ENCODE measurements at places on chromosomes 1 and 21. TPM values are rescaled to one million over a fixed set of nuclear protein-coding genes. Genes with fewer than 3 reads are reported as not detected.

DNA sequence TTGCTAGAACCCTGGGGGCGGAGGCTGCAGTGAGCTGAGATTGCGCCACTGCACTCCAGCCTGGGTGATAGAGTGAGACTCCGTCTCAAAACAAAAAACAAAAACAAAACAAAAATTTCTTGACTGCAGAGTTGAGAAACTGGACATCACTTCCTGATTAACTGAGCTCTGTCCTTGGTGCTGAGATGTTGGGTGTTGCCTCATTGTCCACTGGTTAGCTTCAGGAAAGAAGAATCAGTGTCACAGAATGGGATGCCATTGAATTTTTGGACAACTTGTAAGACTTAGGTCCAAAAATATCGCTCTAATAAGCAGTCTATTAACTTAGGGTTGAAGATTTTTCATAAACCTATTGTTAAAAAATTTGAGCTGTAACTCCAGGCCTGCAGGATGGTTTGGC, 23.8 kb upstream of the KCNA10 start:
- DNase-seq, result no peak

DNA sequence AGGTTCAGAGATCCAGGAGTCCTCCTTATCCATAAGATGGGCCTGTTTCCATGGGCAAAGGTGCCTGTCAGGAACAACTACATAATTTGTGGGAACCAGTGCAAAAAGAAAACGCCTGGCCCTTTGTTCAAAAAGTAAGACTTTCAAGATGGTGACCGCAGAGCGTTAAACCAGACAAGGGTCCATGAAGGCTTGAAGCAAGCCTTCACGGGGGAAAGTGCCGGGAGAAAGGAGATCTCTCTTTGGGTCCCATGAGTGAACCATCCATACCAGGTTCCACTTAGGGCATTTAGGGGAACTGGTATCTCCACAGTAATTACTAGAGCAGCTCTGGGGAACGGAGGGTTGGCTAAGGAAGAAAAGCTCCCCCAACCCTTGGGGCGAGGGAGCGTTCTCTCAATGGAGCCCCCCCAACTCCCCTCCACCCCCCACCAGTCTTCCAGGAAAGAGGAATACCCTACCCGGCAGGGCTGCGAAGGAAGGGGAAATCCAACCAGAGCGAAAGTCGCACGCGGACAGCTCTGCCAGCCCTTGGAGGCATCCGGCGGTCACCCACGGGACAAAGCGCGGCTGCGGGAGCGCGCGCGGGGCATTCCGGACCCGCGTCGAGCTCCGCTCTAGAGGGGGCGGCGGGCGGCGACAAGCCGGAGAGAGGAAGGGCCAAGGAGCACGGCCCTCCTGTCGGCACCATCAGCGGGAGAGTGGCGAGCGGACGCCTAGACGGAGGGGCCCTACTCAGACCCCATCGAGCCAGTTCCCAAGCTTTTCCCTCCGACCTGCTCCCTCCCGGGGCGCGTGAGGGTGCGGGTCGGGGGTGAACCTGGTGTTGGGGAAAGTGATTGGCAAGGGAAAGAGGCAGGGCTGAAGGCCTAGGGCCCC, 687 bp upstream of the RASSF5 start:
- DNase-seq, result no peak

DNA sequence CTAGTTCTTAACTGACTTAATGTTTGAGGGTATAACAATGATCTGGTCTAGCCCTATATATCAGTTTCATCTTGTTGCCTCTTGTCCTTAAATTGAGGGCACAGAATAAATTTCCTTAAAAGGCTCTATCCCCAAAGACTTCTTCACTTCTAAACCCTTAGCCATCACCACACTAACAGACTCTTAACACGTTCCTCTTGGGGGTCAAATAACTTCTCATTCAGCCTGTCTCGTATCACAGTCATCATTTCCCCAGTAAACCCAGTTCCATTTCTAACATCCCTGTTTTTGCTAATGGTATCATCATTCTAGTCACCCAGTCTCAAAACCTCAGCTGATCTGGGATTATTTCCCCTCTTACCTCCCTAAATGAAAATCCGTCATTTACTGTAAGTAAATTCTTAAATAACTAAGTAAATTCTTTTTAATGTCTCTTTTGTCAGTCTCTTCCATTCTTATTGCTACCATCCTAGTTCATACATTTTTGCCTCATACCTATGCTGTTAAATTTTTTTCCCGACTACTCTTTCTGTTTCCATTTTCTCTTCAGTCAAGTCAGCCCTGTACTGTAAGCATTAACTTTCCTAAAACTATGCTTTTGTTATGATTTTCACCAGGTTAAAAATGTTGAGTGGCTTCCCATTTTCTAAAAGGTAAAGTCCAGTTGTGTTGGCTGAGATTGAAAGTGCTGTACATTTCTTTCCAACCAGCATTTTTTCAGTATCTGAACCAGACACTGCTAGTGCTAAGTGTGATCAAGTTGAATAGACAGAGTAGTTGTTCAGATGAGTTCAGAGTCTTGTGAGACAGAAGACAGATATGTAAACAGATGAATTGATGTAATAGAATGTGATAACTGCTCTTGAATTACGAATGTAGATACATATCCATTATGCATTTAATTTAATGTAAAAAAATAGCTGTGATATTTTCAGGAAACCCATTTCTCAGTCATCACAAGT, 6.9 kb downstream of the CTTNBP2NL start:
- no peak for DNase-seq

- DNase-seq, result no peak
Observed at GRCh38 chr1:56961426-56961825, 4.4 kb downstream of the C8B start.

- DNase-seq, result peak; percentile 23
Observed at GRCh38 chr1:228344631-228345072, 62.0 kb downstream of the TRIM11 start.

DNA sequence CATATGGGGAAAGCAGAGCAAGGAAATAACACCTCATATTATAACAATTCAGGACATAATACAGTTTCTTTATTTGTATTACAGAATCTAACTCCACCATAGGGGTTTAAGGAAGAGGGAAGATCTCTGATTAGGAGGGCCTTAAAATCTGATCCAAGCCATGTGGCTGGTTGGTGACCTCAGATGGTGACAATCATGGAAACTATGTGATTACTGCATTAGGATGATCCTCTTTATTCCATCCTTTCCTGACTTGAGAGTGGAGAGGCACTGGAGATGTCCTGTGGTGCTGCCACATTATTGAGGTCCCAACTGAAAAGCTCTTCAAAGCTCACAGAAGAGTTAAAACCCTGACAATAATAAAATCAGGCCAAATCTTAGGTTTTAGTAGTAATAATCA, 168.1 kb upstream of the BEND5 start:
- DNase-seq, result no peak

GRCh38 chr1:14929547-14930246, 223.8 kb upstream of the TMEM51 start:
- no peak for DNase-seq

DNA sequence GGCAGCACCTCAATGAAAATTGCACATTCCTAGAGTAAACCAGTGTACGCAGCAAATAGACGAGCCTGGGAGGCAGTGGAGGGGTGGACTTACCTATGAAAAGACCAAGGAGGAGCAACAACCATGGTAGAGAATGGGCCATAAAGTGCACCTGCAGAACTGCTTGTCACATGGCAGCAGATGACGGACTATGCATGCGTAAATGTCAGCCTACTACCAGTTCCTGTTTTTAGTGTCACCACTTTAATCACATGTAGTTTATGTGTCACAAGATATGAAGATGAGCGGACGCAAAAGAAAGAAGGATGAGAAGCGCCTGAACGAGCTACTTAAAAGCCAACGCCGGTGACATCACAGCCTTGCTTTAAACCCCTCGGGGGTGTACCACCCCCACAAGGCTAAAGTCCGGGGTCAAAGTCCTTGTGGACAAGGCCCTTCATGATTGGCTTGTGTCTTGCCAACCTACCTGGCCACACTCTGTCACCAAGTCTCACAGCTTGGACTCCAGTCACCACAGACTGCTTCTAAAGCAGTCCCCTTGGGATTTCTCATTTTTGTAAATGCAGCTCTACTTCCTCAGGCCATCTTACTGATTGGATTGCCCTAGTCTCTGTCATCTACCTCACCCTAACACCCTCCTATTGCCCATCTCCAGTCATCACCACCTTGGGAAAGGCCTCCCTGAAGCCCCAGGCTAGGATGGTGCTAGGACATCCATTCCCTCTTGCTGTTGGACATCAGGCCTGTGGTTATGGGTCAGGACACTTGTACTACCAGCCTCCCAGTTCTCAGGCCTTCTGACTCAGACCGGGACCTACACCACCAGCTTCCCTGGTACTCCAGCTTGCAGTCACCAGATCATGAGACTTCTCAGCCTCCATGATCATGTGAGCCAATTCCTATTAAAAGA, 6.0 kb upstream of the LY9 start:
- no peak for DNase-seq

DNA sequence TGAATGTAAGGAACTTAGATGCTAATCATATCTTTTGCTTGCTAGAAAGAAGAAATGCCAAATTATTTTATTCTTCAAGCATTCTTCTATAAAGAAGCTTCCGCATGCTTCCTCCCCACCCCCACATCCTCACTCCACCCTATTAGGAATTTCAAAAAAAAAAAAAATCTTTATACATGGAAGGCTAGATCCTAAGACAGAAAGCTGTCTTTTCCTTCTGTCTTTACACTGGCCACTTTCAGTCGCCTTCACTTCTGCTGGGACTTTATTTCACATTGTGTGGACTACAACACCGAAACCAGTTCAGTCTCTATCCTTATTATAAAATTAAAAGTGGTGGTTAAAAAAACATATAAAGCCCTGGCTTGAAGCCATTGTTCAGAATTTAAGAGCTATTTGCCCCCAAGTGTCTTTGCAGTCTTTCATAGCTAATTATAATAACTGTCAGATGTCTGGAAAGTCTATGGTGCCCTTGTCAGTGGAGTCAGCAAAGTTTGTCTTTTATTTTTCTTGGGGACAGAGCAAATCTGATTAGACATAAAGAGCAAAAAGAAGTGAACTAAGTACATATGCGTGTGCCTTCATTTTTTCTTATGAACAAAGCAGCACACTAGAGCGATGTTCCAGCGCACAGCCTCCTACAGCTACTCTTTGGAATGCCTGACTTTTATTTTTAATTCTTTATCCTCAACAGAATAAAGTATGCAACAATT, 297.7 kb downstream of the PTPRC start:
- DNase-seq, result no peak

DNA sequence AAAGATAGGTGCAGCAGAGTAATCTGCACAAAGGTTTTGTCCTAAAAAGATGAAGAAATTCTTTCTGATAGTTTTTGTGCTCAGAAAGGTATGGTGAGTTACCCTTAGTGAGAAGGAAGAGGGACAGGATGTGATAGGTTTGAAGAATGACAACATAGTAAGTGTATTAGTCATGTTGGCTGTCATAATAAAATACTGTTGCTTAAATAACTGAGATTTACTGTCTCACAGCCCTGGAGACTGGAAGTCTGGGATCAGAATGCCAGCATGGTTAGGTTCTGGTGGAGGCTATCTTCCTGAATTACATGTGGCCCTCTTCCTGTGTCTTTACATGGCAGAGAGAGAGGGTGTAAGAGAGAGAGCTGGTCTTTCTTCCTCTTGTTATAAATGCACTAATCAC, 965.2 kb downstream of the TTLL7 start:
- DNase-seq, result no peak

DNA sequence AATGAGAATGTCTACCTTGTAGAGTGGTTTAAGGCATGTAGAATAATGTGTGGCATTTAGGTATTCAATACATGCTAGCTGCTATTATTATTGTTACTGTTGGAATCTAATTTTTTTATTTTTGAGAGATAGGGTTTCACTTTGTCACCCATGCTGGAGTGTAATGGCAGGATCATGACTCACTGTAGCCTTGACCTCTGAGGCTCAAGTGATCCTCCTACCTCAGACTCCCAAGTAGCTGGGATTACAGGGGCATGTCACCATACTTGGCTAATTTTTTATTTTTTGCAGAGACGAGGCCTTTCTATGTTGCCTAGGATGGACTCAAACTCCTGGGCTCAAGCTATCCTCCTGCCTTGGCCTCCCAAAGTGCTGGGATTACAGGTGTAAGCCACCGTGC, 61.9 kb downstream of the EPB41 start:
- no peak for DNase-seq

- no peak for DNase-seq
Observed at GRCh38 chr1:109468903-109469302, 2.6 kb downstream of the SYPL2 start.

- DNase-seq, result no peak
Observed at GRCh38 chr1:183696981-183697380, 43.9 kb upstream of the APOBEC4 start.

DNA sequence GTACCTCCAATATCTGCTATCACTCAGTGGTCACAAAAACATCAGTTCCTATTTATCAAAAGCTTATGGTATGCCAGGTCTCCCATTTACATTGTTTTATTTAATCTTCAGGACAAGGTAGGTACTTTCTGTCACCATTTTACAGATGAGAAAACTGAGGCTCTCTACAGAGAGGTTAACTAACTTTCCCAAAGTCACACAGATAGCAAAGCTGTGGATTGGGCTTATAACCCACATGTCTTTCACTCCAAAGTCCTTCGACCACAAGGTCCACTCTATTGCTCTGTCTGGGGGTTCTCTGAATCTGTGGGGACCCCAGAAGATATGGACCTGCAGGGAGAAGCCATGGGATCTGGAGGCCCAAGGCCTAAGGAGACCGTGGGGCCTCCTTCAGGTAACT, 26.6 kb upstream of the EPS8L3 start:
- DNase-seq, result no peak

- DNase-seq, result no peak
Observed at GRCh38 chr1:198627436-198628066, 11.3 kb upstream of the PTPRC start.

GRCh38 chr1:156693848-156694689, 11.3 kb downstream of the CRABP2 start:
- DNase-seq, result peak; percentile 34

- DNase-seq, result no peak
Observed at GRCh38 chr1:192866241-192866868, 57.5 kb downstream of the RGS2 start.

GRCh38 chr21:30674312-30674711, 31.6 kb downstream of the KRTAP20-3 start:
- DNase-seq, result no peak

GRCh38 chr1:28066393-28067154, 21.8 kb downstream of the EYA3 start:
- no peak for DNase-seq

DNA sequence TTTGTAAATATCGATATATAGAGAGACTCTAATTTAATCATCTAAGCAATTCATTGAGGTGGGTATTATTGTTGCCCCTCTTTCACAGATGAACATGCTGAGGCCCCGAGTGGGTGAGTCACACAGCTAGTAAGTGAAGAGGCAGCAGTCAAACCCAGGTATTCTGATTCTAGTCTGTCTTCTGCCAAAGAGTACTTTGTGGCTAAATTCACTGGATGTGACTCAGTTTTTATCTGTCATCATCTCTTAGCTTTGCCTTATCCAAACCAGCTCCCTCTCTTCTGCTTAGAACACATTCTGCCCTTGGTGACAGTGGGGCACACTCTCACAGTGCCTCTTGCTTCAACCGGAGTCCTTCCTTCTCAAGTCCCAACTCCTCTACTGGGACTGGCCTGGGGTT, 11.5 kb downstream of the FCRL5 start:
- no peak for DNase-seq

TP73 gene
- 0.09 TPM for polyA plus RNA-seq

DEPDC1 gene
- 20.7 TPM for polyA plus RNA-seq
